NCI-H748 treated with DMSO at 0.1 percent for 48 hours (cell line): ENCODE measurements at places on chromosomes 4 and X.

DNA sequence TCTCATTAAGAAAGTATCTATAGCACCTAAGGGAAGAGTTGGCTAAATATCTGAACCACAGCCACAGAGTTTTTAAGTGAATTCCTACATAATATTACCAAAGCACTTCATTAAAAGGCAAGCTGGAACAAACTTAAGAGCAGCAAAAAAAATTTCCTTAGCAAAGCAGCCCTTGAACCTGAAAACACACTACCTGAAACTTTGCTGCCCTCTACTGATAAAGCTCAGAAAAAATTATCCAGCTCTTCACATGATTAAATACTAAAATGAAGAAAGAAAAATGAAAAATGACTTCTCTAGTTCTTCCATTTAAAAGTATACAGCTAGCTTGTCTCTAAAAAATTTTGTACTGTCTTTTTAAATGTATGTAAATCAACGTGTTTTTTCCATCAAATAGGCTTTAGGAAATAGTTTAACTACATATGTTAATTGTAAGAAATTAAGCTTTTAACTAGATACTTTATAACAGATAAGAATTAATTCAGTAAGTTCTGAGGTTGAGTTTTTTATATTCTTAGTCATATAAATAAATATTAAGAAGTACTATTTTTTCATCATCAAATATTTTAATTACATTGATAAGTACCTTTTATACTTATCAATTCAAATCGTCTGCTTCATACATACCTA, 156.1 kb downstream of the STPG2 start:
- peak; percentile 68 for DNase-seq

DNA sequence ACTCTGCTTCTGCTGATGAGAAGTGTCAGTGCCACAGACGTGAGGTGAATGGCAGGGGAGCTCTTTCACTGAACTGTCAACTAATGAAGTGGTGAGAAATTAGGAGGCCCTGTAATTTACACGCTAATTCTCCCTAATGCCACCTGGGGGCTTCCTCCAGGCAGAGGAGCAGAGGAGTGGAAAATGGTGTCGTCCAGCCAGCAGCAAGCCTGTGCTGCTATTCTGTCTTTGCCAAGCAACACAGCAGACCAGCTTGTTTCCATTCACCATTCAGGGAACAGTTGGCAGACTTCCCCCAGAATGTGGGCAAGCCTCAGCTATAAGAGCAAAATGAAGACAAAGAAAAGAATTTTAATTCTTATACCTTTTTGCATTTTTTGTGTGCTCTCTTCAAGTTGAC, 245.2 kb upstream of the TET2 start:
- peak; percentile 20 for DNase-seq

DNA sequence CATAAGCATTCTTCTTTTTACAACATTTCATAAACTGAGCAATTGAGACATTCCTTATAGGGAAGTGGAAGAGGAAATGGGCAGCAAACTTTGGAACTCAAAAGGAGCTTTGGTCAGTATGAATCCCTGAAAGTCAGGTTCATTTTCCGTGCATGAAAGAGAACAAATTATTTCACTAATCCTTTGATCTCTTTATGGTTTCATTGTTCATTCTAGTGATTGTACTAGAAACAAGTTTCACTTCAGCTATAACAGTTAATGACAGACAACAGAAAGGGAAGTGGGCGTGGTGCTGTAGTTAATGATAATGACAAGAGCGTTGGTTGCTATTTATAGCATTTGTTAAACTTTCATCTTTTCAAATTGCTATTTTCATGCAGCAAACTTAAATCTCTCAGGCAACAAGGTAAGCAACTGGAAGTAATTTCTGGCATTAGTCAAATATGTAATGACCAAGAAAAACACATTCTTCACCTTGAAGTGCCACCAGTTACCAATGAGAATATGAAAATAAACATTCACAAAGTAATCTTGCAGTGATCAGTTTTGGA, 98.4 kb downstream of the AREG start:
- no peak for DNase-seq

DNA sequence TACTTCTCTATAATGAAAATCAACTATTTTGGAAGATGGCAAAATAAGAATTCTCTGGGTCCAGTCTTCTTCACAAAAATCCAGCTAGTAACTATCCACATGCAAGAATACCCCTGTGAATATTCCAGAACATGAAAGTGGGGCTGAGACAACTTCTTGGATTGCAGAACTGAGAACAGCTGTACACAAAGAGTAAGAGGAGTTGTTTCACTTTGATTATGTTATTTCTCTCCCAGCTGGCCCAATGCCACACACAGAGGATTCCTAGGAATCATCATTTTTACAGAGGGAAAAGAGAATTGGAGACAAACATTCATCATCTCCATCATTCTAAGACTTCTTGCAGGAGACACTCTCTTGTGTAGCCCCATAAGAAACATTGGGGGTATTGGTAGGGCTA, 782.2 kb upstream of the LCORL start:
- DNase-seq: no peak
